ENCODE measurements at places on chromosomes 5 and 9. TPM values are rescaled to one million over a fixed set of nuclear protein-coding genes. Genes with fewer than 3 reads are reported as not detected.

Gene CCNI2
- total RNA-seq, result 0.24 TPM

Gene ZNF883
- total RNA-seq, result 1.9 TPM

- DNase-seq, result no peak
Measured at GRCh38 chr5:16392718-16393117, 72.9 kb downstream of the ZNF622 start.

DNA sequence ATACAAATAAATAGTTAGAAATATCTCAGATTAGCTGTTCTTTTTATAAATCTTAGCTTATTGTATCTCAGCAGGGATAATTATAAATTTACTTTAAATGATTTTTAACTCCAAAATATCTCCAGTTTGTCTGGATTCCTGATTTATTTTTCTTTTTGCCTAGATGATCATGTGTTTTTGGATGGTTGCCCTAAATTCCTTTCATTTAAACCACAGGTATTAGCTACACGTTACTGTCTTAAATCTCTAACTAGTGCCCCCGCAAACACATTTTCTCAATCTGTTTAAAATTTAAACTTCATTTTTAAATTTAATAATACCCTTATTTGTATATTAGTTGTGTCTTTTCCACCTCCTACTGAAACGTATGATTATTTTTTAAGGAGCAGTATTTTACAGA, 5.6 kb downstream of the FER start:
- DNase-seq, result peak; percentile 70

DNA sequence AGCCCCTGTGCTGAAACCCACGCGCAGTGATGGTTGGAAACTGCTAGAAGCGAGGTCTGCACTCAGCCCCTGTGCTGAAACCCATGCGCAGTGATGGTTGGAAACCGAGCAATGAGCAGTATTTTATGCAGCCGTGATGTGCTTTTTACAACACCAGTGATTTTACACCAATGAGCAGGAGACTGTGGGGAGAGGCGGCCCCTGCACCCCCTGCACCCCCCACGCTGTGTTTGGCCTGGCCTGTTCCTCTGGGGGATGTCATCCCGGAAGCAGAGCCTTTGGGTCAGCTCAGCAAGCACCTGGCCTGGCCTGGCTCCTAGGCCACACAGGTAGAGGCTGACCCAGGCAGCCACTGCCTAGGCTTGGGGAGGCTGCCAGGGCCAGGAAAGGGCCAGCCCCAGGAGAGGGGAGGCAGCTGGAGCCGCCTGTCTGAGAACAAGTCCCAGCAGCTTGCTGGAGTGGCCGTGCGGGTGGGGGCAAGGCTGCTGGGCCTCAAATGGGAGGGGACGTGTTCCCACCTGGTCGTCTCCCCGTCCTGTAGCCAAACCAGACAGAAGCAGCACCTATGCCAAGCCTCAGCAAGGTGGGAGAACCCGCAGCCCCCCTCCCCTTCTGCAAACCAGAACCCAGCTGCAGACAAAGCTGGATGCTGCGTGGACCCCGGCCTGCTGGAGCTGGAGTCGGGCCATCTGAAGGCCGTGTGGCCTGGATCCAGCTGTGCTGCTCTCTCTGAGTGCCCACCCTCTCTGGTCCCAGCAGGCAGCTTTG, 46.8 kb downstream of the DBH start:
- DNase-seq, result no peak

GRCh38 chr9:33379666-33380389, 22.5 kb downstream of the AQP7 start:
- DNase-seq, result no peak

GRCh38 chr9:76036762-76037161, 146.3 kb downstream of the PCSK5 start:
- DNase-seq, result no peak
